ENCODE measurements at places on chromosomes 6 and 20.

DNA sequence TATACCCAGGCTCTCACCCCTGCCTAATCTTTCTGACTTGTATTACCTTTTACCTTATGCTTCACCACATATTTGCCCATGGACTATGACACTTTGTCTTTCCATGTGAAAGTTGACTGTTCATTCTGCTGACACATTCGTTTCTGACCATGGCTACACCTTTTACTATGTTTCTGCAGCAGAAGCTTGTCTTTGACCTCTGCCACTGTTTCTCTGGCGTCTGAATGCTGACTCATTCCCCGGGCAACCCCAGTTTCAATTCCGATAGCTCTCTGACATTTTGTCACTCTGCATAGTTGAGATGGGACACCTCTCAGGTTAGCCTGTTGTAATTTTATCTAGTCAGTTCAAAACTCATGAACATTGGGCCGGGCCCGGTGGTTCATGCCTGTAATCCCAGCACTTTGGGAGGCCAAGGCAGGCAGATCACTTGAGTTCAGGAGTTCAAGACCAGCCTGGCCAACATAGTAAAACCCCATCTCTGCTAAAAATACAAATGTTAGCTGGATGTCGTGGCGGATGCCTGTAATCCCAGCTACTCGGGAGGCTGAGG lies 50.7 kb downstream of the SLC26A8 start:
- DNase-seq, result no peak

- peak; percentile 84 for DNase-seq
Observed at GRCh38 chr6:1524040-1524480, 85.7 kb upstream of the FOXC1 start.

- no peak for DNase-seq
Observed at GRCh38 chr6:100806296-100806695, 74.8 kb downstream of the ASCC3 start.

GRCh38 chr6:142551274-142551811 lies 249.5 kb downstream of the ADGRG6 start:
- no peak for DNase-seq

GRCh38 chr6:47859175-47859574 lies 77.3 kb downstream of the OPN5 start:
- no peak for DNase-seq
